ENCODE measurements at places on chromosomes 11 and 22.
A peak's percentile ranks its signal among the peaks of the same experiment; 100 is the strongest.

DNA sequence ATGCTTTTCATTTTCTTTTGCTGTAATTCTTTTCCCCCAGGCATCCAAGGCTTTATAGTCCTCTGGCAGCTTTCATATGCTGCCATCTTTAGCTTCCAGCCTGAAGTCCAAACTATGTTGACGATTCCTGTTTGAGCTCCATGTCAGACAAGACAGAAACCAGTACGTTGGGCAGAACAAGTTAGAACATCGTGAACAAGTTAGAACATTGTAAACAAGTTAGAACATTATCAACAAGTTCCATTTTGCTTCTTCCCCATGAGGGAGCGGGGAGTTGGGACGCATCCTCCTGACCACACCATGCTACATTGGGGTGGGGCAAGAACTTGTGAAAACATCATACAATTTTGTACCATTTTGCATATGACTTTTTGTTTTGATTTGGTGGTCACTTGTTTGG lies 23.9 kb downstream of the GLB1L2 start:
- no peak for DNase-seq

DNA sequence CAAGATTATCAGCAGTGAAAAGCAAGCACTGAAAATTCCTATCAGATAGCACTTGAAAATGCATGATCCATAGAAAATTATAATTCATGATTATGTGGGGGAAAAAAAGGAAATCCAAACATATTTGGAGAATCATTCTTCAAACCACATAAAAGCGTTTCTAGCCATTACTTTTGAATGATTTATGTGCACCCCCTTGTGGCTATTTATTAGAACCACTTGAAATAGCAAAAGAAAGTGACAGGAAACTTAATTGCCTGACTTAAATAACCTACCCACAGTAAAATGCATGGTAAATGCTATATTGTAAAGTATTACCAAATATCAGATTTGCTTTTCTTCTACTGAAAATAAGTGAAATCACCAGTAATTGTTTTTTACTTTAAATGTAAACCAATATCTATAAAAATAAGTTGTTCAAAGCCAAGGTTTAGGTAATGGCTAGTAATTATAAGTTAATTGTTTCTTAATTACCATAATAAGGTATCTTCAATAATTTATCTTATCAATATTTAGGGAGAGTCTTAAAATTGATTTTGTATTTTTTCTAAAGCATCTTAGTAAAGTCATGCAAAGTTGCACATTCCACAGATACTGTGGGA lies 168.5 kb downstream of the ARHGAP42 start:
- no peak for DNase-seq

- peak; percentile 39 for DNase-seq
These were observed 2.5 kb upstream of the MDK start for GRCh38 chr11:46378811-46379481.

DNA sequence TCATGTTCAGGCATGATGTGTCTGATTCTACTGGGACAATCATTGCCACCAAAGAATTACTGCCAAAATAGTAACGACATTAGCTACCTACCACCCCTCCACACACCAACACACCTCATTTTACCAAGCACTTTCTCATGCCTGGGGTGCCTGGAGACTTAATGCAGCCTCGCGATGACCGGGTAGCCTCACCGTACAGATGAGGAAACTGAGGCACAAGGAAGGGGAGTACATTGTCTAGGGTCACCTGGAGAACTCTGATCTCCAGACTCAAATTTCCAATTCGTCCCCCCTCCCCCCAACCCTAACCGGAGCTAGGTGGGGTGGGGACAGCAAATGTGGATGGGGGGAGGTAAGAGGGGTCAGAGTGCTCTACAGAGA lies 2.7 kb upstream of the RTN4RL2 start:
- no peak for DNase-seq

GRCh38 chr11:2564008-2564530 lies 119.3 kb downstream of the KCNQ1 start:
- DNase-seq, result peak; percentile 5

- DNase-seq, result peak; percentile 81
These were observed at the start of gene CPT1A for GRCh38 chr11:68841718-68842426. Gene CPT1A (minus strand): TSS chr11:68841916. CDS start chr11:68815474, 26,442 bp downstream.

DNA sequence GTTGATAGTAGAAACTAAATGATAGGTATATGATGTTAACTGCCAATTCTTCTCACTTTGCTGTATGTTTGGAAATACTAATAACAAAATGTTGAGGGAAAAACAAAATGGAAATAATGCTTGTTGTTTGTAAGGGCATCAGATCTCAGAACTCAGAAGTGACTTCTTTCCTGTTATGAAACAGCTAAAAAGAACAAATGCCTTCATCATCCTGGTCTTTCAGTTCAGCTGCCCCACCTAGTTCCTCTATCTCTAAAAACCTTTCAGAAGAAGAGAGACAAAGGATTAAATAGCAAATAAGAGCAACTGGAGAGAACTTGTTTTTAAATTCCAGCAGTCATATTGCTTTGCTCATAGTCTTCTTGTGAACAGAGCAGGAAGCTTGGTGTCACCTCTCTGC lies 345.3 kb upstream of the NCAM1 start:
- DNase-seq, result no peak

DNA sequence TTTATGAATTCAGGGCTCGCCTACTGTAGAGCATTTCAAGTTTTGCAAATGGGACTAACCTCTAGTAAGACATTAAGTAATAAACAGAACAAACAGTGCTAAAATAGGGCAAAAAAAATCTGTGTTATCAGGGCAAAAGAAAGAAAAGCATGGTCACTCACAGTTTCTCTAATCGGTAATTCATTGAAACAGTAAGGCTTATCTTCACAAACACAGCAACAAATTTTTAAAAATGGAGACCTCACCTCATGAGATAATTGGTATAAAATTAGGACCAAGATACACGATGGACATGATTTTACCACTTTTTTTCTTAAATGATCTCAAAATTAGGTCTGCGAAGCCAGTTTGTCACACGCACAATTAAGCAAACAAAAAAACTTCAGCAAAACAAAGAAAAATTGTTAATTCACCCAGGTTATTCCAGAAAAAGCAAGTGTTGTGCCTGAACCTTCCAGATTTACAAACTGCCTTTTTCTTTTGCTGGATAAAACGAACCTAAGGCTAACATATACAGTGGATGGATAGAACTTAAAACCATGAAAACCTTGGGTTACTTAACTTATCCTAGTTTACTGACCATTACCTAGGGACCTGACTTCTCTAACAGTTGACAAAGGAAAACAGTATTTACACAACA lies 1.4 kb downstream of the TMEM123 start:
- DNase-seq, result no peak

- DNase-seq, result no peak
These were observed 512 bp upstream of the GRIA4 start for GRCh38 chr11:105609341-105609781.

- no peak for DNase-seq
These were observed 5.9 kb downstream of the CADM1 start for GRCh38 chr11:115498354-115498753.

DNA sequence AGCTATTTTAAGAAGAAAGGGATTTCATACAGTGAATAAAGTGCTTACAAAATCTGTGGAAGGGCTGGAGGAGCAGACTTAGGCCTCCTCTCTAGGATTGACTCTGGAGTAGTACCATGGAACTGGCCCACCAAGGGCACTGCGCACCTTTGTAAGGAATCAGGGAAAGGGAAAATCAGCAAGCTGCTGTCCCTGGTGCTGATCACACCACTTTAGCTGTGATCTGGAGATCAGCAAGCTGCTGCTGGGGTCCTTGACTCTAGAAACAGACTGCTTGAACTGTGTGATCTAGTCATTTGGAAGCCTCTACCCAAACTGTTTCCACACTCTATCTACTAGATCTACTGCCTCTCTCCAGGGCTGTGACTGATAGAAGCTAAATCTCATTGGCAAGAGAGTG lies 18.4 kb upstream of the TECTA start:
- no peak for DNase-seq

- DNase-seq, result no peak
These were observed 19.4 kb downstream of the SUSD2 start for GRCh38 chr22:24200619-24201212.

DNA sequence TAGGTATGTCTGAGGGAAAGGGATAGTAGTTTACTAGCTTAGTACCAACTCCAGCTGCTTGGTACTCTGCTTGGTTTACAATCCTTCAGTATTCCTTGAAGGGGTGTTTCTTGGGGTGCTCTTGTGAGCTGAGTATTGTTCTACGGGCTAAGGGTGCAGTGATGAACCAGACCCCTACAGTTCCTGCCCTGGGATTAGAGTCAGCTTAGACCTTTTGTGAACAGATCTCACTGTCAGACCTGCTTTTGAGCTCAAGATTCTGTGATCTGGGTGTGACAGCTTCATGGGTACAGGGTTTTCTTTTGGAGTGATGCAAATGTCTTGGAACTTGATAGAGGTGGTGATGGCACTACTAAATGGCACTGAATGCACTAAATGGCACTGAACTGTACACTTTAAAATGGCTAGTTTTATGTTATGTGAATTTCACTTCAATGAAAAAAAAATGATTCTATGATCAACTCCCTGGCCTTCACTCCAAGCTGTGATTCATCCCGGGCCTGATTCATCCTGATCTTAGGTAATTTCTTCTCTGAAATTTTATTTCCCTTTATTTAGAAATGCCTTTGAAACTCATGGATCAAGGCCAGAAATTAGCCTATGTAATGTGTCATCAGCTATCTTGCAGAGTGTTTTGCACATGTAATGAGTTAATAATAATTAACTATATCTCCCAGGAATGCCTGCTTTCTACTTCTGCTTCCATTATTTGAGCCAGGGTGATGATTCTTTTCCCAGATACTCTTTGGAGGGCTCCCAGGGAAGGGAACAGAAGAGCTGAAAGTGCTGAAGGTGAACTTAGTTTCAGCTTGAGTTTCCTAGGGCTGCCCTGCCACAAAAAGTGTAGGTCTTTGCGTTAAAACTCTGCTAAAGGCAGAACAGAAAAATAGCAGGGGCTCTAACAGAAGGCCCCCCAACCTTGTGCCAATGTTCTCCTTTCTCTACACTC lies 87.9 kb downstream of the NCAM1 start:
- no peak for DNase-seq

DNA sequence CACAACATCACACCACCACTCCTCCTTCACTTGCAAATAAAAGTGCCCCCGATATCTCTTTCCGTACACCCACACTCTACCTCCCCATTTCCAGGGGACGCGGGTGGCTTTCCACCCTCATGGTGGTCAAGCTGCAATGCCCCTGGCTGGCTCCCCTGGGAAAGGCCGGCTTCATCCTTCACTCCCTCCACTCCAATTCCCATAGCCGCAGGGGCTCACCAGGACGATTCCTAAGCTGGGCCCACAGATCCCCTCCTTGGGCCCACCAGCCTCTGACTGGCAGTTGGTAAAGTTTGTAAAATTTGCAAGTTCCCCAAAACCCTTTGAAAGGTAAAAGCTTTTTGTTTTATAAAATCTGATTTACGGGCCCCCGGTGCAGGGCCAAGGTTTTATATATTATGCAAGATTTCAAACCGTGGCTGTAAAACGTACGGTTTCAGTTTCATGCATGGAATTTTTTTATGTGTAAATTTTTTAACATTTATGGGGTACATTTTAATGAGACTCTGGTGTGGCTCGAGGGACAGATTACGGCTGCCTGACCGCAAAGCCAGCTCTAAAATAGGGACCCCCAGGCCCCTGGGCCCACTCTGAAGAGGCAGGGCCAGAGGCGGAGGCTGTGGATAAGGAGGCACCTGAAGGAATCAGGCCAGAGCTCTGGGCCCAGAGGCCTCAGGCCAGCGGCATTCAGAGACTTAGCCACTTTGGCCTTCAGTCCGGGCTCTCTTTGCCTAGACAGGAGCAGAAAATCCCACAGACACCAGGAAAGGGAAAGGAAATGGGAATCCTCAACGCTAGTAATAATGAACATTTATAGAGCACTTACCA lies 106.5 kb downstream of the FEZ1 start:
- DNase-seq, result no peak

GRCh38 chr11:129278586-129279319 lies 86.6 kb upstream of the ARHGAP32 start:
- DNase-seq, result peak; percentile 29

DNA sequence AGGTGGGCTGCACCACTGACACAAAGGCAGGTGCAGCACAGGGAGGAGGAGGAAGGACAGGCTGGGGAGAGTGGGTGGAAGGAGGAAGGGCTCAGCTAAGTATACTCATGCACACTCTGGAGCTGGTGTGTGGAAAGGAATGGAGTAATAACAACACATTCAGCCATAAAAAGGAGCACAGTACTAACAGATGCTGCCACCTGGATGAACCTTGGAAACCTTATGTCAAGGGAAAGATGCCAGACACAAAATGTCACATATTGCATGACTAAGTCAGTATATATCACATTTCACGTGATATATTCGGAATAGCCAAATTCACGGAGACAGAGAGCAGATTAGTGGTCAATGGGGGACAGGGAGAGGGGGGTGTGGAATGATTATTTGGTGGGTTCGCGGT lies 389.6 kb upstream of the SYN3 start:
- DNase-seq, result no peak

GRCh38 chr11:5366856-5367255 lies 15.5 kb downstream of the OR51B6 start:
- DNase-seq, result no peak

- peak; percentile 52 for DNase-seq
These were observed 76.1 kb upstream of the RTL6 start for GRCh38 chr22:44574057-44574639.

GRCh38 chr11:45859661-45860140 lies 12.4 kb downstream of the CRY2 start:
- peak; percentile 95 for DNase-seq

DNA sequence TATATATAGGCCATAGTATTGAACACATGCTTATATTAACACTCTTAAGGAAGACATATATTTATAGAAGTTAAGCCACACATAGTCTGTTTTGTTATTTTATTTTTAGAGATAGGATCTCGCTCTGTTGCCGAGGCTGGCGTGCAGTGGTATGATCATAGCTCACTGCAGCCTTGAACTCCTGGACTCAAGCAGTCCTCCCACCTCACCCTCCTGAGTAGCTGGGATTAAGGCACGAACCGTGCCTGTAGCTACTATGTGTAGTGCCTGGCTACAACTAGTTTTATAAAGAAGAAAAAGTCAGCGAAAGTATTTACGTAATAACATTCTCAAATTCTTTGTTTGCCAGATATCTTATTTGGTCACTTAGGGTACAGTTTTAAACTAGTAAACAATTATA lies 5.6 kb upstream of the UCP2 start:
- DNase-seq, result no peak

- peak; percentile 69 for DNase-seq
These were observed 8.4 kb downstream of the DAGLA start for GRCh38 chr11:61688365-61689163.

- peak; percentile 73 for DNase-seq
These were observed 3.3 kb downstream of the TECTA start for GRCh38 chr11:121104312-121104762.

- DNase-seq, result peak; percentile 77
These were observed at the start of gene PHF21B for GRCh38 chr22:45009606-45010531. Gene PHF21B (minus strand): TSS chr22:45010005. CDS start chr22:45009549, 456 bp downstream.

Data from right hindlimb (tissue), 1 donor.